ENCODE measurements at places on chromosomes 11 and 22.

GRCh38 chr22:21014726-21015465 lies at the start of gene P2RX6:
P2RX6 (plus strand) TSS chr22:21015165; CDS start chr22:21015175, 10 bp downstream.
- no peak for DNase-seq

DNA sequence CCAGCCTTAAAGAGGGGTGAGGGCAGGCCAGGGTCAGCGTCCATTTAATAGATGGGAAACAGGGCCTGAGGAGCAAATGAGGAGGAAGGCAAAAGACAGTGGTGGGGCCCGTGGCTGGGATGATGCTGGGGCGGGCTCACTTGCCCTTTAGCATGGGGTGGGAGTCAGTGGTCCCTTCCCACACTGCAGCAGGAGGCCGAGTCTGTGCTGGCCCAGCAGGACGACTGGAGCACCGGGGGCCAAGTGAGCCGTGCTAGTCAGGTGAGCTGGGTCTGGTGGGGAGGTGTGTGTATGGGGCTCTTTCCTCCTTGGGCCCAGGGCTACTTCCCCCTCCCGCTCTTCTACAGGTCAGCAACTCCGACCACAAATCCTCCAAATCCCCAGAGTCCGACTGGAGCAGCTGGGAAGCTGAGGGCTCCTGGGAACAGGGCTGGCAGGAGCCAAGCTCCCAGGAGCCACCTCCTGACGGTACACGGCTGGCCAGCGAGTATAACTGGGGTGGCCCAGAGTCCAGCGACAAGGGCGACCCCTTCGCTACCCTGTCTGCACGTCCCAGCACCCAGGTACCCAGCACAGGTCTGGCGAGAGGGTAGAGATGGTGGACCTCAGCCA lies 12.8 kb downstream of the SCYL1 start:
- no peak for DNase-seq

- no peak for DNase-seq
These were observed 812.8 kb downstream of the TBC1D22A start for GRCh38 chr22:47575291-47575690.

GRCh38 chr22:37663521-37664140 lies 5.1 kb downstream of the PDXP start:
- DNase-seq = no peak

DNA sequence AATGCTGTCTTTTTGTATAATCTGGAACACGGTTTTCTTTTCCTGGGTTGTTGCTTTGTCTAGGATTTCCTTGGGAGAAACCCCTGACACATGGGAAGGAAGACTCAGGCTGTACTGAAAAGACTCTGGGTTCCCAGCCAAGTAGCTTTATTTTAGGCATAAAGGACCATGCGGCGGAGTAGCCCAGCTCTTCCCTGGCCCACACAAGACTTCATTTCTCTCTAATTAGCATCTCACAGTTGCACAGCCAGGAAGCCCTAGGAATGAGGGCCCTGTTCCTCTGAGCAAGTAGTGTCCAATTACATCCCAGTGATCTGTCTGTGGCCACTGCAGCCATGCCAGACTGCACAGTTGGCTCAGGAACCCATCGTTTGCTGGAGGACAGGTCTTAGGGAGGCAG lies 319.5 kb downstream of the TENM4 start:
- DNase-seq = no peak

DNA sequence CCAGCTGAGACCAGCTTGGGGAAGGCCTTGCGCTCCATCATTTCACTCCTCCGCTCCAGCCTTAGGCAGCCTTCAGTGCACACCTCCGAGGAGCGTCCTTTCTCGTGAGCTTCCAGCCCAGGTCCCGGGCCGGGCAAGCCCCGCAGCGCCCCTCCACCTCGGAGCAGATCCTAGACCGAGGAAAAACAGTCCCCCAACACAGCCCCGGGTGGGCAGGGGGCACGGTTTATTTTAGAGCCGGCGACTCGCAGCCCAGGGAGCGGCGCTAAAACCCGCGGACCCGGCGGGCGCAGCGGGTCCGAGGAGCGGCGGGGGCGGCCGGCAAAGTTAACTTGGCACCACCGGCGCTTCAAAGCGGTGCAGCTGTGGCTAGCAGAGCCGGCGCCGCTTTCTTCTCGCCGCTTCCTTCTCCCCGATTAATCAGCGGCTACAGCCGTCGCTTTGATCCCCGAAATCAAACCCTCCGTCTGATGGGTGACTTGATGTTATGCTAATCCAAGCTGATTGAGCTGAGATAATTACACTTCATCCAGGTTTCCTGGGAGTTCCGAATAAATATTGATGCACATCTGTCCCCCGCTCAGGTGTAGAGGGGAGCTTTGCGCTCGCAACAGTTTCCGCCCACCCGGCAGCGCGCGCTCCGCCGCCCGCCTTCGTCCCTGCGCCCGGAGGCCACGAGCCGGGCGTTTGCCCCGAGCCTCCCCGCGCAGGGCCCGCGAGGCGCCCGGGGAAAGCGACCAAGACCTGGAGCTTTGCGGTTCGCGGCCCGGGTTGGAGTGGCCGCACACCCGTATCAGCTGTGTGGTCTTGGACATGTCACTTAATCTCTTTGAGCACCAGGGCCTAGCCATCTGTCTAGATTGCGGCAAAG lies 192.7 kb downstream of the BUD13 start:
- DNase-seq = no peak

GRCh38 chr11:120751550-120751949 lies 240.0 kb downstream of the GRIK4 start:
- DNase-seq = no peak

DNA sequence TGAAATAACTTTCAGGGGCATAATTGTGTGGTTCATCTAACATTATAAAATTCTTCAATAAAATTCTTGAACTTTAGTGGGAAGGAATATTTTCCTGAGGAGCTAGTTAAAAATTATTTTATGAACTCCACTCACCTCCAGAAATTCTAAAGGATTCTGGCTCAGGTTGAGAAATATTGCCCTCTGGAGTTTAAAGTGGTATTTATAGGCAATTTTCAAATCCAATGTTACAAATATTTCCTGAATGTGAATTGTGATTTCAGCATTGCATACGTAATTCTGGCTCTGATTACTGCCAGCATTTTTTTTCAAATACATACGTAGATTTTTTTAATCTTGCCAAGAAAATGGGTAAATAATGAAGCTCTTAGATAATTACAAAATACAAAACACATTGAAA lies 598.2 kb upstream of the ANO3 start:
- no peak for DNase-seq

GRCh38 chr11:22049276-22049675 lies 143.6 kb upstream of the ANO5 start:
- no peak for DNase-seq

- DNase-seq = no peak
These were observed 17.3 kb downstream of the TSPAN18 start for GRCh38 chr11:44743959-44744557.

DNA sequence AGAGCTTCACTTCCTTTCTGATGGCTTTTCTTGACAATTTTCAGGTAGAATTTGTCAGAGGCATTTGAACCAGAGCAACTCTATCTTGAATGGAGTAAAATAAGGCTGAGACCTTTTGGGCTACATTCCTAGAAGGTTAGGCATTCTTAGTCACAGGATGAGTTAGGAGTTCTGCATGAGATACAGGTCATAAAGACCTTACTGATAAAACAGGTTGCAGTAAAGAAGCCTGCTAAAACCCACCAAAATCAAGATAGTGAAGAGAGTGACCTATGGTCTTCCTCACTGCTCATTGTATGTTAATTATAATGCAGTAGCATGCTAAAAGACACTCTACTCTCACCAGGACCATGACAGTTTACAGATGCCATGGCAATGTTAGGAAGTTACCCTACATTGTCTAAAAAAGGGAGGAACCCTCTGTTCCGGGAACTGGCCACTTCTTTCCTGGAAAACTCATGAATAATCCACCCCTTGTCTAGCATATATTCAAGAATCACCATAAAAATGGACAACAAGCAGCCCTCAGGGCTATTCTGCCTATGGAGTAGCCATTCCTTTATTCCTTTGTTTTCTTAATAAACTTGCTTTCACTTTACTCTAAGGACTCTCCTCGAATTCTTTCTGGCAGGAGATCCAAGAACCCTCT lies 1519.7 kb upstream of the TENM4 start:
- DNase-seq = no peak

DNA sequence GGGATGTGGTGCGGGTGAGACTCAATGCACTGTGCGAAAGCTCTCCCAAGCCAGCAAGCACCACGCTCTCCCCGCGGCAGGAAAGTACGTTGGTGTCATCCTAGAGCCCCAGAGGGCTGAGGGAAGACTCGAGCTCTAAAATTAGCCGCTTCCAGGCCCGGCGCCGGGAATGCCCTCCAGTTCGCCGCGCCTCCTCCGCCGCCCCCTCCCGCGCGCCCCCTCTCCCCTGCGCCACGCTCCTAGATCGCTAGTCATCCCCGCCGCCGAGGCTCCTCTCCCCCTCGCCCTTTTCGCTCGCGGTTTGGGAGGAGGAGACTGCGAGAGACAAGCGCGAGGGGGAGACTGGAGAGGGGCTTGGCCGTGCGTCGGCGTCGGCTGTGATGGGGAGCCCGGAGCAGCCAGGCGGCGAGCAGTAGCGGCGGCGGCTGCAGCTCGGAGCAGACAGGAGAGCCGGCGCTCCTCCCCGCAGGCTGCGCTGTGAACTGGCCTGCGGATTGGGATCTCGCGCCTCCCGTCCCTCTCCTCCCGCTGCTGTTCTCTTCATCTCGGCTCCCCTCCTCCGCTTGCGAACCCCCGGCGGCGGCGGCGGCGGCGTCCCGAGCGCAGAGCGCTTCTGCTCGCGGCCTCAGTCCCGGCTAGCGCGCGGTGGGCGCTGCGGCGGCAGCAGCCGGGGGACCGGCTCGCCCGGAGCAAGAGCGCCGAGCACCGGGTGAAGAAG lies at the start of gene FAT3:
Gene FAT3, plus strand, starts transcription at position 412 of the 718 bp plus-strand sequence. CDS start 127,295 bp downstream, outside the sequence.
- DNase-seq = no peak

GRCh38 chr11:78417175-78417887 lies at the start of gene GAB2:
GAB2 (minus strand) TSS chr11:78417820; CDS start chr11:78417720, 100 bp downstream.
- no peak for DNase-seq

DNA sequence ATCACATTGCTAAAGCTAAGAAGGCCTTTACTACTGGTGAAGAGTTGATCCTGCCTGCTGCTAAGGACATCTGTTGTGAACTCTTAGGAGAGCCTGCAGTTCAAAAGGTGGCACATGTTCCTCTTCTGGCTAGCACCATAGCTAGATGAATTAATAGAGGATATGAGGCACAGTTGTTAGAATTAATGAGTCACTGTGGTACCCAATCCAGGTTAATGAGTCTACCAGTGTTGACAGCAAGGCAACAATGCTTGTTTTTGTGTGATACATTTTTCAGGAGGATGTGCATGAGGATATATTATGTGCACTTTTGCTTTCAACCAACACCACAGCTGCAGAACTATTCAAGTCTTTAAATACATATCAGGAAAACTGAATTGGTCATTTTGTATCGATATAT lies 12.0 kb downstream of the C11orf58 start:
- DNase-seq = no peak

- DNase-seq = no peak
These were observed 40.2 kb upstream of the ACCSL start for GRCh38 chr11:44007481-44008087.

DNA sequence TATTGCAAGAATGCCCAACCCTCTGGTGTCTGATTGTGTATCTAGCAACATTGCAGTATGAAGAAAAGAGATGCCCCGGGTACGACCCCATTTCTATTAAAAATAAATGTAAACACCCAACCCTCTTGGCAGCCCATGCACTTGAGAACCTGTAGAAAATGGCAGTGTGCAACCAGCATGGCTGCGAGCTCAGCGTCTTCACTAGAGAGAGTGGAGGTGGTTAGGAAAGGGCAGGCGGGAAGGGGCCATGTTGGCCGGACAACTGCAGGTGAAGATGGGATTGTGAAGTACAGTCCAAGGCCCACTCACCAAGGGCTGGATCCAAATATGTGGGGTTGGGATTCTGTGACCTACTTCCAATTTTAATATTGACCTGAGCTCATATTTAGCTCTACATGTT lies 15.9 kb downstream of the PEX26 start:
- DNase-seq = no peak

GRCh38 chr11:66119348-66120133 lies 49.5 kb downstream of the PACS1 start:
- no peak for DNase-seq

All from stimulated activated CD4-positive, alpha-beta T cell treated with anti-CD3 and anti-CD28 coated beads, Interleukin-15, amount 100 ng/mL, for 48 hours (primary cell).